ENCODE measurements at places on chromosomes 12 and 14. TPM values are rescaled to one million over a fixed set of nuclear protein-coding genes. Genes with fewer than 3 reads are reported as not detected.

DNA sequence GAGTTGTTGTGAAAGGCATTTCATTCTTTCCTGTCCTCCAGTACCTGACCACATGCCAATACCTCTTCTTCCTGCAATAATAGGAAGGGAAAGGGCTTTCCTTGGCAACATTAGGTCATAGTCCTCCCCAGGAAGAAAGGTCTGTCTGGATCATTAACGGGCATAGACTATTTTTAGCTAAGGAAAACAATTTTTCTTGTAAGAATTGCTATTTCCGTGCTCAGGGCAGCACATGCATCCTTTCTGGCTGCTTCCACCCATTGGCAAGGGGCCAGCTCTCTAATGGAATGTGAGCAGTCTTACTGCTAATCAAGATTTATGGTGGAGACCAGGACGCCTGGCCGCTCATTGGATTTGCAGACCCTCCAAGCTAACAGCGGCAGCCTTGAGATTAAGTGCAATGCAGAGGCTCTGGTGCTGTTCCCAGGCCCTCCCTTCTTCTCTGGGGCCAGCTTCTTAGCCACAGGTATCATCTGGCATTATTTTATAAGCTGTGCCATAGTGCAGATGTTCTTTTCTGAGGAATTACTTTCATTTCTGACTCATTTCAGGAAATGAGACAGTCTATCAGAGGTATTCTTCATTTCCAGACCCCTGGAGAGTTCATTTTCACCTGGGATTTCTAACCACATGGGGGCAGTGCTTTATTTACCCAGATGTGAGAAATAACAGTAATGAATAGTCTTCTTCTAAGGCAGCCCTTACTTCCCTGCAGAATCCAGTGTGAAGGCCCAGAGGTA lies 52.9 kb downstream of the ANO6 start:
- DNase-seq = peak; percentile 69

DNA sequence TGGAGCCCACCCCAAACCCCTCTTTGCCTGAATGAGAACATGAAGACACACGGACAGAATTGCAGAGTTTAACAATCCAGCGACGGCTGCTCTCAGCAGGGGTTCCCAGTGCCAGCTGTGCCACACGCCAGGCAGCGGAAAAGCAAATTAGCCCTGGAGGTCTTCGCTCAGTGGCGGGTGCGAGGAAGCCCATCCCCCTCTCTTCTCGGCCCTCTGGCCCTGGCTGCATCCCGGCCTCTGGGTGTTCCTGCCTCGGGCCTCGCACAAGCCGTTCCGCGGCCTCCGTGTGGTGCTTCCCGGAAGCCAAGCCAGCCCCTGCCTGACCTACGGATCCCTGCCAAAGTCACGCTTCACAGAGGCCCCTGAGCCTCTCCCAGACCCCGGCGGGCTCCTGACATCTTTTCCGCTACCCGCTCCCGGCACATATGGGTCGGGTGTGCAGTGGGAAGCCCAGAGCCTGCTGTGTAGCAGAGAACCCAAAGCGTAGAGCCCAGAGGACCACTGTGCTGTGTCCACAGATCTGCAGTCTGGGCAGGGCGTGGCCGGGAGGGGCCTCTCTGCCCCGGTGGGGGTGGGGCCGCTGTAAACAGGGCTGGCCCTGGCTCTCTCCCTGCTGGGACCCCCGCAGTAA lies 70.7 kb upstream of the GALNT9 start:
- DNase-seq = no peak

- no peak for DNase-seq
Observed at GRCh38 chr14:100538351-100539002, 48.7 kb downstream of the BEGAIN start.

Gene ADCY4
- total RNA-seq = 9.6 TPM

Gene ITGA5
- 52.3 TPM for total RNA-seq
